Cortex of kidney (tissue), 1 donor: ENCODE measurements at places on chromosomes 2 and 18.

GRCh38 chr2:104412384-104412783 lies 441.5 kb upstream of the POU3F3 start:
- DNase-seq, result no peak

DNA sequence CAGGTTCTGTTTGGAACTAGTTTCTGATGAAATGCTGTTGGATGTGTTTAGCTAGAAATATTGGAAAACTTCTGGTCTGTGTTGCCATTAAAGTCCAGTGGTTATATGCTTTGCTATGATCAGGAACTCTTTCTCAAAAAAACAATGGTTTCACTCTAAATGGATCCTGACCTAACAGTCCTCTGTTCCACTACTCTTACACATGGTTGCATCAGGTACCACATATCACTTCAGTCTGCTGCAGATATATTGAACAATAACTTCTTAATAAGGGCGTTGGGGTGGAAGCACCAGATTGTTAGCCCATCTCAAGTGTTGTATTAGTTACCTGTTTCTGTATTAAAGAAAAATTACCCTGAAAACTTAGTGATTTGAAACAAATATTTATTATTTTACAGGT lies 676.6 kb upstream of the GCFC2 start:
- no peak for DNase-seq

- DNase-seq, result no peak
These were observed 634 bp downstream of the MTIF2 start for GRCh38 chr2:55268288-55268906.

DNA sequence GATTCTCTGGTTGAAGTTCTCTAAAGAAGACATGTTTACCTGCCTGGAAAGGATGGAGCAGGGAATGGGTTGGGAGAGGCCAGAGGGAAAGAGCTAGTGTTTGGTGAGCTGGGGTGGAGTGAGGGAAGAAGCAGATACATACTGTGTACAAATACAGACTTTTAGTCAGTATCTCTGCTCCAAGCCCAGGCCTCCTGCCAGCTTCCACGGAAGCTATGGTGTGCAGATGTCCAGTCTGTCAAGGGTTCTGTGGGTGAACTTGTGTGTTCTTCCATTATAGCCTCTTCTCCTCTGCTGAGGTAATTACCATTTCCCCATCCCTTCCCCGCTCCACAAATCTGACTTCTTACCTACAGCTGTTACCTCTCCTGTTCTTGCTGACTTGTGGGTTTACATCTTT lies 208.6 kb downstream of the HRH4 start:
- no peak for DNase-seq

DNA sequence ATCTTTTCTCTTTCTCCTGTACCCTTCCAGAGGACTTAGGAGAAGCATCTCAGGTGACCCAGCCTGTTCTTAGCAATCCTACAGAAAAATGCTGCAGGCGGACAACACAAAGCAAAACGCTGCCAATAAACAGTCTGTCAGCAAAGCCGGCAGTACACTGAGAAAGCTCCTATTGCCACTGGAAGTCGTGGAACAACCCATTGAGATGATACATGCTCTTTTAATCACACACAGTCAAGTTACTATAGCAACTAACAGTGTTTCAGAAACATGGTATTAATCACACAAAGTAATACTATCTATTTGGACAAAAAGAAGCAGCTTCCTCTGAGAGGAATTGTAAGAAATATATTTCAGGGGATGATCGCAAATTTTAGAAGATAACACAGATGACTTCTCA lies 10.5 kb downstream of the CTLA4 start:
- no peak for DNase-seq

- no peak for DNase-seq
These were observed 335.2 kb upstream of the LRATD1 start for GRCh38 chr2:14297340-14297739.

GRCh38 chr2:161321944-161322648 lies 13.9 kb downstream of the PSMD14 start:
- no peak for DNase-seq

DNA sequence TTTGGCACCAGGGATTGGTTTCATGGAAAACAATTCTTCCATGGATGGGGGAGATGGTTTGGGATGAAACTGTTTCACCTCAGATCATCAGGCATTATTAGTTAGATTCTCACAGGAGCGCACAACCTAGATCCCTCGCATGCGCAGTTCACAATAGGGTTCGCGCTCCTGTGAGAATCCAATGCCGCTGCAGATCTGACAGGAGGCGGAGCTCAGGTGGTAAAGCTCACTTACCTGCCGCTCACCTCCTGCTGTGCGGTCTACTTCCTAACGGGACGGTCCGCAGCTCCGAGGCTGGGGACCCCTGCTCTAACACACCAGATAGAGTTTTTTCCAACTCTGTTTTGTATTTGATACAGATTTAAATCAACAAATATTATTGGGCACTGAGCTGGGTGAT lies 286.5 kb downstream of the MTX2 start:
- no peak for DNase-seq
